ENCODE measurements at places on chromosomes 11 and 22. TPM values are rescaled to one million over a fixed set of nuclear protein-coding genes. Genes with fewer than 3 reads are reported as not detected.

SCN2B gene
- not detected for total RNA-seq

ATG2A gene
- total RNA-seq = 34.5 TPM

MUC6 gene
- not detected for total RNA-seq

C11orf42 gene
- not detected for total RNA-seq

OR8G1 gene
- not detected for total RNA-seq

CSF2RB gene
- total RNA-seq = 1.1 TPM

SAA1 gene
- total RNA-seq = not detected

OR56A1 gene
- total RNA-seq = not detected

SMPD1 gene
- 40.7 TPM for total RNA-seq

MS4A7 gene
- total RNA-seq = 0.99 TPM

MPEG1 gene
- 2.0 TPM for total RNA-seq

CDC45 gene
- total RNA-seq = 54.2 TPM

MCM5 gene
- total RNA-seq = 221 TPM

BACE1 gene
- 1.1 TPM for total RNA-seq

IZUMO1R gene
- total RNA-seq = not detected

RIN1 gene
- total RNA-seq = 5.7 TPM

TREH gene
- total RNA-seq = not detected

Data from activated naive CD8-positive, alpha-beta T cell treated with anti-CD3 and anti-CD28 coated beads, Interleukin-2, amount 10 ng/mL, durations not matched to agents 7 days and 5 days (primary cell).